Nucleus accumbens (tissue), 56 donors: ENCODE measurements at places on chromosomes 7 and 10.

GRCh38 chr10:64376167-64376566, 855.0 kb downstream of the REEP3 start:
- no peak for DNase-seq

- no peak for DNase-seq
Measured at GRCh38 chr10:131573256-131573655, 261.7 kb upstream of the TCERG1L start.

DNA sequence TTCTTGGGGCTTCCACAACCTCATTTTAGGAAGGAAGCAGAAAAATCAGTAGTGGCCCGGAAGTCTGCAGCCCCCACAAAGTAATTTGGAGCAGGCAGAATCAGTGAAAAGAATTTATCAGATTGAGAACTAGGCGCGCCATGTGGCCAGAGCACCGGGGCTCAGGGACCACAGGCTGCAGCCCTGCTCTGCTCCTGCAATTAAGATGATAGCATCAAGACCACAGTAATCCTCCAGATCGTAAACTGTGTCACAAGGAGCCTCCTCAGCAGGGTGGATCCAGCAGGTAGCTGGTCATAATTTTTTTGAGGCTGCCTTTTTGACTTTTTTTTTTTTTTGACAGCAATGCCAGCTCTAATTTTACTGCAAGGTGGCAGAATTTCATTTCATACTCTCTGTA, 209.0 kb upstream of the ZMIZ1 start:
- no peak for DNase-seq

DNA sequence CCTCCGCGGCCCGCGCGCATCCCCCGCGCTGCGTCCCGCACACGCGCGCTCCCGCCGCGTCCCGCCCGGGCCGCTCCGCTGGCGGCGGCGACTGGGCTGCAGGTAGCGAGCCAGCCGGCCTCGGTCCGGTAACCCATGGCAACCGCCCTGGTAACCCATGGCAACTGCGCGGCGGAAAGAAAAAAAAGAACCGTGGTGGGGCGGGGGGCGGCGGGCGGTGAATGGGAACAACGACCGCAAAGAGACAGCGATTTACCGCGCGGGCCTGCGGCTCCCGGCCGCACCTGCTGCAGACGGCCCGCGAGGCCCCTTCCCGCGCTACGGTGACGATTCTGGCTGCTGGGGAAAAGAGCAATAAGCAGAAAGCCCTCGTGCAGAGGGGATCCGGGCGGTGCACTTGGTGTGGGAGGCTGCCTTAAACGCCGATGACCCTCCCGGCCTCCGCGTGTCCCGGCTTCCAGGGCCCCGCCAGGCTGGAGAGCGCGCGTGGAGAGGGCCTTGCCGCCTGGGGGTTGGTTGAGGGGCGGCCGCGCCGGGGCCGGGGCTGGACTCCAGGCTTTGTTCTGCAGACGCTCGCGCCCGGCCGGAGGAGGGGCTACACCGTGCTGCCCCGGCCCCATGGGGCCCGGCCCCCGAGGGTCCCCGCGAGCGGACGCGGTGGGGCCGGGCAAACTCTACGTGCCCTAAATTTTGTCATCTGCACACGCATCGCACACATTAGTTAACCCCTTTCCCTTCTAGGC, 84.7 kb downstream of the SNX10 start:
- no peak for DNase-seq

DNA sequence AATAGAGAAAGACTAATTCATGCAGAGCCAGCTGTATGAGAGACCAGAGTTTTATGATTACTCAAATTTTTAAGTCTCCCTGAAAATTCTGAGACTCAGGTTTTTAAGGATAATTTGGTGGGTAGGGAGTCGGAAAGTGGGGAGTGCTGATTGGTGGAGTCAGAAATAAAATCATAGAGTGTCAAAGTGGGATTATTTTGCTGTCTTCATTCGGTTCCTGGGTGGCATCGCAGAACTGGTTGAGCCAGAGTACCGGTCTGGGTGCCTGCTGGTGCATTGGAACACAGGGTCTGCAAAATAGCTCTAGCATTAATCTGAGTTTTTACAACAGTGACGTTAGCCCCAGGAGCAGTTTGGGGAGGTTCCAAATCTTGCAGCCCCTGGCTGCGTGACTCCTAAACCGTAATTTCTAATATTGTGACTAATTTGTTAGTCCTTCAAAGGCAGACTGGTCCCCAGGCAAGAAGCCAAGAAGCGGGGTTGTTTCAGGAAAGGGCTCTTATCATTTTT, 32.4 kb downstream of the GPRIN2 start:
- DNase-seq = no peak

- DNase-seq = no peak
Measured at GRCh38 chr7:44063894-44064651, 1.3 kb downstream of the PGAM2 start.

GRCh38 chr7:90433221-90433620, 30.0 kb downstream of the CLDN12 start:
- no peak for DNase-seq

GRCh38 chr7:4788627-4789189, 13.3 kb downstream of the AP5Z1 start:
- no peak for DNase-seq

- DNase-seq = no peak
Measured at GRCh38 chr7:152128741-152129461, 103.4 kb downstream of the GALNT11 start.
